SK-N-DZ (cell line): ENCODE measurements at places on chromosomes 7 and 10.

GRCh38 chr10:105545101-105545500, 904.0 kb downstream of the SORCS3 start:
- DNase-seq = no peak

- DNase-seq = no peak
Observed at GRCh38 chr7:122767339-122767738, 64.6 kb upstream of the RNF148 start.

GRCh38 chr10:119288574-119289001, 81.2 kb downstream of the GRK5 start:
- DNase-seq = no peak

GRCh38 chr10:931326-932318, at the start of gene LARP4B:
LARP4B (minus strand) TSS chr10:931705; CDS start chr10:885721, 45,984 bp downstream.
- peak; percentile 99 for DNase-seq

GRCh38 chr7:11753433-11753832, 78.6 kb downstream of the THSD7A start:
- DNase-seq = no peak

GRCh38 chr10:133388973-133389818, 4.8 kb upstream of the MTG1 start:
- no peak for DNase-seq

DNA sequence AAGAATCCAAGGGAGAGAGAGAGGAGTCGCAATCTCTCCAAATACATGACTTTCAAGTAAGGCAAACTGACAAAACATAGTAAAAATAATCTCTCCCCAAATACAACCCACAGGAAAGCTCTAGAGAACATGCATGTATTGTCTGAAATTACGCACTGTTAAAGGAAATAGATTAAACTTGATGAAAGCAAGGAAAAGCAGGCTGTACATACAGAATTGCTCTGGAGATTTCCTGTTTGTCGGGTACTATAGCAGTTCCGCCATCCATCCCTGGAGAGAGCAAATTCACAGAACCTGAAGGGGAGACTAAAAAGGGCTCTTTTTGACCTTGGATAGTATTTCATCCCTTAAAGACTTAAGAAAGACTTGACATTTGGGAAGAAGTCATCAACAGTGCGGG, 170.2 kb upstream of the BET1 start:
- DNase-seq = no peak
